A549 treated with GW870086 at 1 μM for 4 hours (cell line): ENCODE measurements at places on chromosomes 16 and 17. TPM values are rescaled to one million over a fixed set of nuclear protein-coding genes. Genes with fewer than 3 reads are reported as not detected.

Gene KRTAP3-3
- total RNA-seq: not detected in 5 replicates

Gene ASIC2
- total RNA-seq: 1.6 to 2.5 TPM (median 2.0 TPM) in 5 replicates

Gene CEMP1
- total RNA-seq: 0.12 TPM in 1 of 5 replicates, not detected in the others

Gene PPY
- total RNA-seq: not detected in 5 replicates

Gene ADAD2
- not detected in 5 replicates for total RNA-seq

Gene KCNJ18
- total RNA-seq: not detected in 5 replicates

Gene PPP1R27
- 0.19 to 0.47 TPM (median 0.24 TPM) in 4 of 5 replicates, not detected in the other for total RNA-seq

Gene GPR139
- total RNA-seq: not detected in 5 replicates

Gene GNAO1
- total RNA-seq: 0.46 to 0.86 TPM (median 0.65 TPM) in 5 replicates

Gene KRTAP2-2
- total RNA-seq: not detected in 5 replicates

Gene RAB37
- total RNA-seq: 1.1 to 1.4 TPM (median 1.3 TPM) in 5 replicates
